ENCODE measurements at places on chromosomes 2 and 18. TPM values are rescaled to one million over a fixed set of nuclear protein-coding genes. Genes with fewer than 3 reads are reported as not detected.
A peak's percentile ranks its signal among the peaks of the same experiment; 100 is the strongest.

The IL1A gene
- total RNA-seq, result 0.18 TPM

The VWA3B gene
- not detected for total RNA-seq

The SERPINB2 gene
- not detected for total RNA-seq

The PLCL1 gene
- total RNA-seq, result 3.7 TPM

The ACADL gene
- not detected for total RNA-seq

The RNPEPL1 gene
- total RNA-seq, result 62.1 TPM

The ALPG gene
- total RNA-seq, result not detected

The ESPNL gene
- not detected for total RNA-seq

The KYNU gene
- total RNA-seq, result 18.7 TPM

- H3K27ac ChIP-seq, result no peak overlapping the region
- no peak overlapping the region for H3K4me3 ChIP-seq
- H3K27me3 ChIP-seq, result no peaks in the 10 kb centered on the region
Measured at GRCh38 chr18:35522130-35522959, 24.6 kb upstream of the INO80C start.

DNA sequence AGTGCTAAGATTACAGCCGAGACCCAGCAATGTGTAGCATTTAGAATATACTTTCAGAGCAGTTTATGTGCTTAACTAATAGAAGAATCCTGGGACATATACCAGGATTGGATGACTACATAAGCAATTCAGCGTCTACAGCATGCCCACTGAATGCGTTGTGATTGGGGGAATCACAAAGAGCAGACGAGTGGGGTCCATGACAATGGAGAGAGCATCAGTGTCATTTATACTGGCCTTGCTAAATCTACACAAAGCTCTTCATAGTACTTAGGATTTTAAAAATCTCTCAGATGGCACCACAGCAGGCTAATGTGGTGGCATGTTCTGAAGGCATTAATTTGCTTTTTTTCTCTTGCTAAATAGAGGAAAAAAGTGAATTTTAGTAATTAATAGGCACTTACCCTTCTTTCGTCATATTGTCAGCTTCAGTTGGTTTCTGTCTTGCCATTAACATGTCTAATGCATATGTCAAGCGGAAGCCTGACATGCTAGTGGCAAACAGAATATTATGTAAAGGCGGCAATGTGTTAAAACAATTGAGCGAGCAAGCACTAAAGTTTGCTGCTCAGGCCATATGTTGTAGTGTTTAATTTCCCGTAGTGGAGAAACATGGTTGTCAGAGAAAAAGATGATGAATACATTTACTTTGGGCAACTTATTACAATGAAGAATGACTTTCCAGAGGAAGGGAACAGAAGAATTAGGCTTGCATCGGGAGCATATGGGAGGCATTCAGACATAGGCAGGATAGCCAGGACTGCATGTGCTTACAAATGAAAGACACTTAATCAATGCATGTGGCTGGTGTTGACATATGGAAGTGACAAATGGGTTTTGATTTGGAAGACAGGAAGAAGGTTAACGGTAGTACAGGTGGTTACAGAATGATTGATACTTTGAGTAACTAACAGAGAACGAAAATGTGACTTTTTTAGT, 145.2 kb downstream of the ICOS start:
- H3K27ac ChIP-seq, result no peak overlapping the region
- H3K27me3 ChIP-seq, result no peaks in the 10 kb centered on the region
- H3K4me3 ChIP-seq, result no peak overlapping the region

DNA sequence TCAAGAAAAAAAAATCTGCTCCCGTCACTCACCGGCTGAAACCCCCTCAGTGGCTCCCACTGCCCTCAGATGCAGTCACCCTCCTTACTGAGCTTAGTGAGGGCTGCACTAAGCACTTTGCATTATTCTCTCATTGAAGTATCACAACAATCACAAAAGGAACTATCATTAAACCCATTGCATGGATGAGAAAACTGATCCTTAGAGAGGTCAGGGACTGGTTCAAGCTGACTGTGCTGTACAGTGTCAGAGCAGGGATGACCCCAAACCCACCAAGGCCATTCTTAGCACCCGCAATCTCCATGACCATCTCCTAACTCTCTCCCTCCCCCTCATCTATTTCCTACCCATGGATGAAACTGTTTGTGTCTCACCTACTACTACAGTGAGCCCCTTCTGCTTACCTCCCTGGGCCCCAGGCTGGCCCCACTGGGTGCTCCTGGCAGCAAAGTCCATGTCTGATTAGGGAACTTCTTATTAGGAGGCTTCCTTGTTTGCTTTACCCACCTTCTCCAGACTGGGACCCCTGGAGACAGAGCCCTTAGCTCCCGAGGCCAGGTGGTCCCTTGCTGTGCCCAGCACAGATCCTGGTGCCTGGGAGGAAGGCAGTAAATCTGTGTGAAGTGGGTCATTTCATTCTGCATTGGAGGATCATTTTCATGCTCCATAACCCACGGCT, 139.3 kb upstream of the ID2 start:
- peaks cover 55% of the 10 kb centered on the region for H3K4me1 ChIP-seq
- no peak overlapping the region for H3K4me3 ChIP-seq
- no peak for DNase-seq
- no peaks in the 10 kb centered on the region for H3K36me3 ChIP-seq
- no peaks in the 10 kb centered on the region for H3K27me3 ChIP-seq

- no peak for DNase-seq
- H3K27me3 ChIP-seq, result no peaks in the 10 kb centered on the region
- no peak overlapping the region for H3K4me3 ChIP-seq
- no peak overlapping the region for H3K27ac ChIP-seq
Measured at GRCh38 chr2:47313141-47313691, 89.7 kb upstream of the MSH2 start.

GRCh38 chr2:137947728-137948336, 16.4 kb upstream of the HNMT start:
- no peaks in the 10 kb centered on the region for H3K4me1 ChIP-seq
- no peak overlapping the region for H3K27ac ChIP-seq
- no peaks in the 10 kb centered on the region for H3K36me3 ChIP-seq
- H3K27me3 ChIP-seq, result no peaks in the 10 kb centered on the region
- H3K4me3 ChIP-seq, result no peak overlapping the region
- peak; percentile 70 for DNase-seq

DNA sequence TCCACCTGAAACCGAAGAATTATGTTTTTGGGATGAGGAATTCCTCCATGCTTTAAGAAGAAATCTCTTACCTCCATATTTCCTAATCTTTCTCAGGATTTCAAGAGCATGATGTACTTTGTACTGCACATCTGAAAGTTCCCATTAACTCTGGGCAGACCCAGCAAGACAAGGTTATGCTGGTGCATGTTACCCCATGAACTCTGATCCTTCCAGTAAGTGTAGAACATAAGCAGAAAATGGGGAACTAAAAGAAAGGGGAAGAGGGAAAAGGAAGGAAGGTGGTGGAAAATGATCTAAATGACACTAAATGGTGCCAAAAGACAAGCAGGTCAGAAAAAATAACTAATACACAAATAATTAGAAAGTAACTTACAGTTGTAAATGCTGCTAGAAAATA, 50.7 kb downstream of the STRN start:
- H3K27me3 ChIP-seq, result no peaks in the 10 kb centered on the region
- no peak for DNase-seq
- no peaks in the 10 kb centered on the region for H3K4me1 ChIP-seq
- no peak overlapping the region for H3K27ac ChIP-seq
- no peak overlapping the region for H3K4me3 ChIP-seq

DNA sequence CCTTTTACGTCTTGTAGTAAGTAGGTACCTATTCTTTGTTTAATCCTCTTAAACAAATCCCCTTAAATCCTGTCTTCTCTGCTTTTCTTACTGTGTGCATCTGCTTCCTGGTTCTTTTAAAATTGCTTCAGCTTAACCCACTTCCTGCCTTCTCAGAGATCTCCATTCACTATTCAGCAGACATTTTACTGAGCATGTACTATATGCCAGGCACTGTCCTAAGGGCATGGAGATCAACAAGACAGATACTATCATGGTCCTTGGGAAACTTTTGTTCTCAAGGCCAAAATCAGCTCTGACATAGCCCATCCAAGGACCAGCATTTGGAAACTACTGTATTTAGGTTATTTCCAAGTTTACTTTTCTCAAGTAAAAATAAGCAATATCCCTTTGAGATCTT, 227.5 kb downstream of the TPGS2 start:
- no peak overlapping the region for H3K4me3 ChIP-seq
- no peaks in the 10 kb centered on the region for H3K27me3 ChIP-seq
- no peaks in the 10 kb centered on the region for H3K4me1 ChIP-seq
- no peaks in the 10 kb centered on the region for H3K36me3 ChIP-seq

DNA sequence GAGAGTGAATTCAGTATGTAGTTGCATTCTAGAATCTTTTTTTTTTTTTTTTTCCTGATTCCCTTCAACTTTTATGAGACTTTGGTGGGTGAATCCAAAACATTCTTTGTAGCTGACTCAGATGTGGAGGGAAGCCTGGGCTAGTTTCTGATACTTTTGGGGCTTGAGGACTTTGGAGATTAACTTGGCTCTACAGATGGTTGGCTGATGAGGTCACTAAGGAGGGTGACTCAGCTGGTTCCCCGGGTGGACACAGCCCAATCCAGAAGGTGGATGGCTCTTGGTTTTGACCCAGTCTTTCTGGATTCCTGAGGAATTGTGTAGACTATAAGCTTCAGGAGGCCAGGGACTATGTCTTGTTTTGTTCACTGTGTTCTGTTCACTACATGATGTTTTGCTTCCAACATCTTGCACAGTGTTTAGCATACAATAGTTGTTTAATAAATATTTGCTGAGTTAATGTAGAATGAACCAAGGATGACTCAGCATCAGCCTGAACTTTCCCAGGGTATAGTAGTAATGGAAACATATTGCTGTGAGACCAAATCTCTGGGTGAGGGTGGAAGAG, 30.5 kb downstream of the LAMA3 start:
- H3K36me3 ChIP-seq, result no peaks in the 10 kb centered on the region
- H3K27me3 ChIP-seq, result no peaks in the 10 kb centered on the region
- no peak overlapping the region for H3K27ac ChIP-seq
- DNase-seq, result peak; percentile 54
- H3K4me1 ChIP-seq, result no peaks in the 10 kb centered on the region

DNA sequence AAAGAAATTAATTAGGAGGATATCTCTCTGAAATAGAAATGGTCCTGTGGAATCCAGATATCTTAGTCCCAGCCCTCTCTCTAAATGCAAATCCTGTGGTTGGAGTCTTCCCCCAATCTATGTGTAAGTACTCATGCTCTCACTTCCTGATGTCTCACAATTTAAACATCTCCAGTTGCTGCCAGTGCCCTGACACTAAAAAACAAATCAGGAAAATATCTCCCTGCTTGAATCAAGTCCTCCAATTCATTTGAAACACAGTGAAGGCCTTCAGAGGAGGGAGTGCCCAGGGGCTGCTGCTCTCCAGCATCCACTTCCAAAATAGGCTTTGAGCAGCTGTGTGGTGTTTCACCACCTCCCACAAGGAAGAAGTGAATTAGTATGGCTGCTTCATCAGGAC, 413.8 kb downstream of the RAD51AP2 start:
- H3K4me3 ChIP-seq, result no peak overlapping the region
- H3K27ac ChIP-seq, result no peak overlapping the region
- no peaks in the 10 kb centered on the region for H3K4me1 ChIP-seq
- no peaks in the 10 kb centered on the region for H3K36me3 ChIP-seq
- H3K27me3 ChIP-seq, result no peaks in the 10 kb centered on the region

DNA sequence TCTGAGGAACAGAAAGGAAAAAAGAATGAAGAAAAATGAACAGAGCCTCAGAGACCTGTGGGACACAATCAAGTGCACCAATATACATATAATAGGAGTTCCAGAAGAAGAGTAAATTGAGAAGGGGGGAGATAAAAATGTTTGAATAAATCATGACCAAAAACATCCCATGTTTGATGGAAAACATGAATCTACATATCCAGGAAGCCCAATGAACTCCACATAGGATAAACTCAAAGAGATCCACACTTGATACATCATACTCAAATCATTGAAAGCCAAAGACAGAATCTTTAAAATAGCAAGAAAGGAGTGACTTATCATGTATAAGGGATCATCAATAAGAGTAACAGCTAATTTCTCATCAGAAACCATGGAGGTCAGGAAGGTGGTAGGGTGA, 80.0 kb downstream of the COA5 start:
- no peak overlapping the region for H3K27ac ChIP-seq
- H3K27me3 ChIP-seq, result no peaks in the 10 kb centered on the region
- DNase-seq, result no peak
- no peak overlapping the region for H3K4me3 ChIP-seq
- no peaks in the 10 kb centered on the region for H3K4me1 ChIP-seq
- H3K36me3 ChIP-seq, result no peaks in the 10 kb centered on the region

DNA sequence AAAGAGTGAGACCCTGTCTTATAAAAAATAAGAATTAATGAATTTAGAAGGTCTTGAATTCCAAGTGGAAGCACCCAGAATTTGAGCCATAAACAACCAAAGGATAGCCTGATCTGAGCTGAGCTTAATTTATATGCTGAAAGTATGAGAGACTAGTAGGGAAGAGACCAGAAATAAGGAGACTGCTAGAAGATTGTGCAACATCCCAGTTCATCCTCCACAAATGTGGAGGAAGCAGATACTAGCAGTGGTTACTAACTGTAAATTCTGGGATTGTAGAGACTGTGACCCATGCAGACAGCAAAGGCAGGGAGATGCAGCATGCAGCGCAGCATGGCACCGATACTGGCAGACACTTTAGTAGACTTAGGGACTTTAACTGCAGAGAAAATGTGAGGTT, 1.5 kb upstream of the SULT1C2 start:
- H3K4me1 ChIP-seq, result no peaks in the 10 kb centered on the region
- DNase-seq, result no peak
- H3K4me3 ChIP-seq, result no peak overlapping the region

DNA sequence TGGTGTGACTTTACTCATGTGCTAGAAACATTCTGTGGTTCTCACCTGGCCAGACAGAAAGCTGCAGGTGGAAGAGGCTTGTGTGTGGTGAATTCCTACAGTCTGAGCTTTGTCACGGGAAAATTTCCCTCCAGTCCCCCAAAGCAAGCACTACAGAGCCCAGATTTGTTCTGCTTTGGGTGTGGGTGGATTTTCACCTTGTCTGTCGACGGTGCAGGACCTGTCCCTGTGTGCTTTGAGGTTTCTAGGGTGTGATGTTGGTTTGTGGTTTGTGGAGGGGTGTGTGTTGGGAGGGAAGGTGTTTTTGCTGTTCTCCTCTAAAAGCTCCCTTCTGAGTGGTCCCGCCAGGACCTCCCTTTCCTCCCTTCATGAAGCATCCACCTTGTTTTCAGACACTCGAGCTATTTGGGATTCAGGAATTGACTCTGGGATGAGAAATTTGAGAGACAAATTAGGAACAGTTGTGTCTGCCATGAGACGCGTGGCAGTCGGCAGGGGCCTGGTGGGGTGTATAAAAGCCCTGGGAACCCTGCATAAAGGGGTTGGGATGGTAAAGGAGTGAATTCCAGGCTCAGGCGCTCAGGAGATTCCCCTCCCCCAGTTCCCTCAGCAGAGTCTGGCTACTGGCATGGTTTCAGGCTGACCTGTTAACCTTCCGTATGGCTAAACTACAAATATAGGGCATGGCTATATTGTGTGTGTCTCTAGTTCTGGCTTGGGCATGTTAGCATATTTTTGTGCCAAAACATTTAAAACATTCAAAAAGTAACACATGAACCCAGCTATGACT, 65.5 kb downstream of the DGKD start:
- no peak overlapping the region for H3K27ac ChIP-seq
- peaks cover 25% of the 10 kb centered on the region for H3K4me1 ChIP-seq
- H3K27me3 ChIP-seq, result no peaks in the 10 kb centered on the region
- H3K36me3 ChIP-seq, result no peaks in the 10 kb centered on the region

GRCh38 chr2:234873828-234874173, 78.0 kb upstream of the SH3BP4 start:
- H3K4me3 ChIP-seq, result no peak overlapping the region
- H3K4me1 ChIP-seq, result no peaks in the 10 kb centered on the region
- DNase-seq, result no peak
- no peaks in the 10 kb centered on the region for H3K36me3 ChIP-seq
- H3K27ac ChIP-seq, result no peak overlapping the region
- no peaks in the 10 kb centered on the region for H3K27me3 ChIP-seq
